ENCODE measurements at places on chromosomes 5 and 9. TPM values are rescaled to one million over a fixed set of nuclear protein-coding genes. Genes with fewer than 3 reads are reported as not detected.

The PRRX2 gene
- total RNA-seq, result 0.55 TPM

The ADGRD2 gene
- 0.97 TPM for total RNA-seq

The SMIM33 gene
- total RNA-seq, result not detected

The KIF12 gene
- total RNA-seq, result not detected

The TLR4 gene
- 31.8 TPM for total RNA-seq

The C5orf34 gene
- 3.7 TPM for total RNA-seq

The DBH gene
- total RNA-seq, result 234 TPM

The FCN2 gene
- total RNA-seq, result 24.8 TPM

The LHX3 gene
- not detected for total RNA-seq

The CSF1R gene
- total RNA-seq, result 96.3 TPM

The MOB3B gene
- 4.1 TPM for total RNA-seq

The ESM1 gene
- 0.57 TPM for total RNA-seq

The IL4 gene
- not detected for total RNA-seq

The LTC4S gene
- total RNA-seq, result 40.9 TPM

DNA sequence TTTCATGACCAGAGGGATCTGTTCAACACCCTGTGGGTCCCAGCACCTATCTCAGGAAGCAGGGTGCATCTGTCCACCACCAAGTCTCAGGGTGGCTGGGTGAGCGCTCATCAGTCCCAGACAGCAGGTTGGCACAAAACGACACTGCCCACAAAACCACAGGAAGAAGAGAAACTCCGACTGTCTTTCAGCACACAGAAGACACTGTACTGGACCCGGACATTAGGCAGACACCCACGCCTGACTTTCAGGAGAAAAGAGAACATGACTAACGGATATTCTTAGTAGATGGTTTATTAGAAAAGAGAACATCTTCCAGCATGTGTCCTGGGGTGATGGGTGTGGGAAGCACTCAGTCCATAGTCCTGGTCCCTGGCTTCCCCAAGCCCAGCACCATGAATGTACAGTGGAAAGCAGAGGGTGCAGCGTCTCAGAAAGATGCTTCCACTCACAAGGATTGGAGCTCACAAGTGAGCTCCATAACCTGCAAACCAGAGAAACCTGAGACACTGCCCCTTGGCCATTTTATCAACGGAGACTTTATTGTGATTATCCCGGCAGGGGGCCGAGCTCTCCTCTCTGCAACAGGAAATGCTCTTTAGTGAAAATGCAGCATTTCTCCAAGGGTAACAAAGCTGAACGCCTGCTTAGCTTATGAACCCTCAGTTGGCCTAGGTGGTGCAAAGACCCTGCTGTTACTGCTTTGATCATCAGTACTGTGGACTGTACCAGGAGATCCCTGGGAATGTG lies 35.8 kb upstream of the LCP2 start:
- H3K27me3 ChIP-seq, result no peaks in the 10 kb centered on the region
- H3K4me1 ChIP-seq, result no peaks in the 10 kb centered on the region
- H3K27ac ChIP-seq, result peak overlapping the region; percentile 17
- no peak for DNase-seq
- no peaks in the 10 kb centered on the region for H3K36me3 ChIP-seq

DNA sequence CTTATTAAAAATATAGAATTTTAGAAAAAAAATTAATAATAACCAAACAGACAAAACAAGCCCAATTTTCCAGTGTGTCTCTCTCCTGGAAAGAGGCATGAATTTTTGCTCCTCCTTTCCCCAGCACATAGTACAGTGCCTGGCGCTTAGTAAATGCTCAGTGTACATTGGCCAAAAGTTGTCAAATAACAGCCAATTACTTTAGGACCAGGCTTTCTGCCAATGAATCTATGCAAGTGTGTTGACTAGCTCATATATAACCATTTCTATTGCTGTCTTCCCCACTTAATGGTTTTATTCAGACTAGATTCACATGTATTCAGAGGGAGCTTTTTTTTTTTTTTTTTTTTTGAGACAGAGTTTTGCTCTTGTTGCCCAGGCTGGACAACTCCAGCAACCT lies 120.1 kb upstream of the CD180 start:
- no peak overlapping the region for H3K27ac ChIP-seq
- H3K27me3 ChIP-seq, result no peaks in the 10 kb centered on the region
- H3K36me3 ChIP-seq, result no peaks in the 10 kb centered on the region

GRCh38 chr5:8908055-8908683 lies 637.7 kb downstream of the SEMA5A start:
- DNase-seq, result no peak
- no peak overlapping the region for H3K4me3 ChIP-seq
- H3K27ac ChIP-seq, result no peak overlapping the region
- H3K36me3 ChIP-seq, result no peaks in the 10 kb centered on the region

- H3K27me3 ChIP-seq, result no peaks in the 10 kb centered on the region
- no peak overlapping the region for H3K27ac ChIP-seq
- no peak for DNase-seq
- no peaks in the 10 kb centered on the region for H3K4me1 ChIP-seq
- H3K36me3 ChIP-seq, result no peaks in the 10 kb centered on the region
Observed at GRCh38 chr9:31908158-31908890, 476.1 kb upstream of the ACO1 start.

GRCh38 chr9:133974631-133975341 lies 17.3 kb downstream of the VAV2 start:
- no peaks in the 10 kb centered on the region for H3K27me3 ChIP-seq
- H3K4me3 ChIP-seq, result no peak overlapping the region
- H3K36me3 ChIP-seq, result no peaks in the 10 kb centered on the region
- H3K4me1 ChIP-seq, result peaks cover 65% of the 10 kb centered on the region
- DNase-seq, result peak; percentile 91

GRCh38 chr5:67770431-67771025 lies 445.0 kb upstream of the PIK3R1 start:
- no peak overlapping the region for H3K4me3 ChIP-seq
- no peaks in the 10 kb centered on the region for H3K4me1 ChIP-seq
- no peaks in the 10 kb centered on the region for H3K27me3 ChIP-seq
- DNase-seq, result no peak
- H3K27ac ChIP-seq, result no peak overlapping the region

DNA sequence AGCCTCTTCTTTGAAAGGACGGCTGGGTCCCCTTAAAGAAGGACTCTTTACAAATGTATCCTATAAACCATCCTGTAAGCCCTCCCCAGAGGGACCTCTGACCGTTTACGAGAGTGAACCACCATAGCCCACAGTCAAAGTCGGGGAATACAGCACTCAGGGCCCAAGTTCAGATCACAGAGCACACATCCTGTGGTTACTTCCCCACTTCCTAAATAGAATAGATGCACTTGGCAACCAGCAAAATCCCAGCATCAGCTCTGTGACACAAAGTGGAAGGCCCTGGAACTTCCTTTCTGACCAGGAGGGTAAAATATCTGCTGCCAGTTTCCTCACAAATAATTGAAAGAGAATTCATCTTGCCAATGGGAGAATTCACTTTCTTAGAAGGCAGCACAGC lies 6.9 kb upstream of the IGFBPL1 start:
- no peaks in the 10 kb centered on the region for H3K36me3 ChIP-seq
- H3K27ac ChIP-seq, result no peak overlapping the region
- H3K4me1 ChIP-seq, result no peaks in the 10 kb centered on the region
- DNase-seq, result no peak

GRCh38 chr5:78509884-78510769 lies 138.4 kb downstream of the LHFPL2 start:
- peaks cover 41% of the 10 kb centered on the region for H3K4me1 ChIP-seq
- no peaks in the 10 kb centered on the region for H3K27me3 ChIP-seq
- no peaks in the 10 kb centered on the region for H3K36me3 ChIP-seq

GRCh38 chr9:134226221-134226930 lies 62.0 kb upstream of the RNU6ATAC start:
- no peaks in the 10 kb centered on the region for H3K4me1 ChIP-seq
- no peak overlapping the region for H3K27ac ChIP-seq
- no peaks in the 10 kb centered on the region for H3K27me3 ChIP-seq

DNA sequence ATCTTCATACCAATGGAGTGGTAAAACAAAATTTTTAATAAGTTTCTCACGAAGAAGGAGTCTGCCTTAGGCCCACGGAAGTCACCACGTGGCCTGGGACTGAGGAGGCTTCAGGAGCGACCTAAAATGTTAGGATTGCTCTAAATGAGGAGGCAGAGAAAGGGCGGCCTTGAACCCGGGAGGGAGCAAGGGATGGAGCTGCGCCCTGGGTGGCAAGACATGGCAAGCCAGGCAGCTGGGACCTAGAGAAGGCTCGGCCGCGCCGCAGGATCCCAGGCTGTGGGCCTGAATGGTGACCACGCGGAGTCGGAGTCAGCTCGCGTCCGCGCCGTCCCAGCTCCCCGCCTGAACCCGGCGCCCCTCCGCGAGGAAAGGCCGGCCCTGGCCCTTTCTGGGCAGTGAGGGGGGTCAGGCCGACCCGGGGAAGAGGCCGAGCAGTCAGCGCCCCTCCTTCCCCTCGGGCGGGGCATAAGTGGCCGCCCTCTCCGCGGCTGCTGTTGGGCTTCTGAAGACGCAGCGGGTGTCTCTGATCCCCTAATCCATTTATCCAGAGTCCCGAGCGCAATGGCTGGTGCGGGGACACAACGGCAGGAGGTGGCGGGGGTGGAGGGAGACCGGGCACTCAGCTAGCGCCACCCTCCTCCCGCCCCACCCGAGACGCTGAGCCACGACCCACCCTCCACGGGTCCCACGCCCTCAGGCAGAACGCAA lies 10.6 kb downstream of the IRX1 start:
- H3K36me3 ChIP-seq, result no peaks in the 10 kb centered on the region
- H3K4me3 ChIP-seq, result no peak overlapping the region
- no peaks in the 10 kb centered on the region for H3K4me1 ChIP-seq
- peaks cover 38% of the 10 kb centered on the region for H3K27me3 ChIP-seq
- no peak for DNase-seq
- H3K27ac ChIP-seq, result no peak overlapping the region

DNA sequence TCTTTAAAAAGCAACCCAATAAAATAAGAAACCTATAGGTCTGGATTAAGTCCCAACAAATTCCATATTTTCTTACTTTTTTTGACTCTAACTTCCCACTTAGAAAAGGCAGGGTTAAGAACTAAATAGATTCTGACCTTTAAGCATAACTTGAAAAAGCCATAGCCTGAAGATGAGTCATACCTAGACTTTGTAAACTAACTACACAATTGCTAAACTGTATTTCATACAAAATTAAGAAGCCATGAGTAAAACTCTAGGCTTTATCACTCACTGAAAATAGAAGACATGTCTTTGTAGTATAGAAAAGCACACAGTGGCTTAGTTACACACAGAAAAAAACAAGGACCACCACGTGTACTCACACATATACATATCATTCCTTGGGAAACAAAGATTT lies 51.5 kb downstream of the MLLT3 start:
- no peak for DNase-seq
- H3K36me3 ChIP-seq, result no peaks in the 10 kb centered on the region
- no peak overlapping the region for H3K27ac ChIP-seq
- H3K4me3 ChIP-seq, result no peak overlapping the region
- H3K4me1 ChIP-seq, result peaks cover 10% of the 10 kb centered on the region

GRCh38 chr9:123881604-123882003 lies 48.3 kb downstream of the DENND1A start:
- no peak overlapping the region for H3K4me3 ChIP-seq
- DNase-seq, result no peak
- H3K27ac ChIP-seq, result no peak overlapping the region
- H3K27me3 ChIP-seq, result no peaks in the 10 kb centered on the region
- no peaks in the 10 kb centered on the region for H3K4me1 ChIP-seq

DNA sequence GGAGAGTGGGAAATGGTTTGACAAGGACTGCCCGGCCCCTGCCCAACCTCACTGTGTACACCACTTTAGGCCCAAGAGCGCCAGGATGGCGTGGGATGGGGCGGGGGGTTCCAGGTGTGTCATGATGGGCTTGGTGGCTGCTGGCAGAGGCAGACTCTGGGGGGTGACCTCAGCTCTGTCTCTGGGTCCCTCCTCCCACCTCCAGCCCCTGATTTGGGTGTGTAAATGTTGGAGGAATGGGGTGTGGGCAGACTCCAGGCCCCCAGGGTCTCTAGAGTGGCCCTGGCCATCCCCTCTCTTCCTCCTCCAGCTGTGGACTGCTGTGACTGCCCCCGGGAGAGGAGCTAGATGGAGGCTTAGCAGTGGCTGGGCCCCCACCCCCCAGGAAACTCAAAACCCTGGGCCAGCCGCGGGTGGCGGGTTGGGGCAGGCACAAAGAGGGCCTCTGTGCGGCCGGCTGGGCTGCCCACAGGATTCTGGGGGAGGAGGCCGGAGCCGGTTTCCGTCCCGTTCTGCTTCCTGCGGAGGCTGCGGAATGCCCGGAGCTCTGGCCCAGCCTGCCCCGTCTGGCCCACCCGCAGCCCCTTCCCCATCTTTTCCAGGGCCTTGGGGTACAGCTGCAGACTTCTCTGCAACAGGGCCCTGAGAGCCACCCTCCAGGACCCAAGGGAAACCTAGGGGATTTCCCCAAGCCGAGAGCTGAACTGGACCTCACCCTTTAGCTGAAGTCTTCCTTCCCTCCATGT lies 23.1 kb downstream of the CXXC5 start:
- DNase-seq, result no peak
- no peaks in the 10 kb centered on the region for H3K36me3 ChIP-seq
- no peak overlapping the region for H3K4me3 ChIP-seq

Data from adrenal gland (tissue), 19 donors.